ENCODE measurements at places on chromosomes 1 and 21.

DNA sequence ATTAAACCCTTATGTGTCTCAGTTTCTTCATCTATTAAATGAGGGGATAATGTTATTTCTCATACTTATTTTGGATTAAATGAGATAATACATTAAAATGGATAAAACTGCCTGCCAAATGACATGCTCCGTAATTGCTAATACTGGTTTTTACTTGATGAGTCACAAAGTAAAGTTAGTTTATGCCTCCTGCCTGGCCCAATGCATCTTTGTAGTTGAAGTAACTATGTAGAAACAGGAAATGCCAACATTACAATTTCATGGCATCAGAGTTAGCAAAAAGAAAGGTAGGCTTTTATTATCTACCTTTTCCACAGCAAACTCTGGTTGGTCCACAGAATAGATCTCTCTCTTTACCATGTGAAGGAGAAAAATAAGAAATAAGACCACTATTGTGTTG, 214.5 kb downstream of the TBX15 start:
- no peak for DNase-seq

GRCh38 chr1:79150576-79150975, 144.0 kb upstream of the ADGRL4 start:
- no peak for DNase-seq

DNA sequence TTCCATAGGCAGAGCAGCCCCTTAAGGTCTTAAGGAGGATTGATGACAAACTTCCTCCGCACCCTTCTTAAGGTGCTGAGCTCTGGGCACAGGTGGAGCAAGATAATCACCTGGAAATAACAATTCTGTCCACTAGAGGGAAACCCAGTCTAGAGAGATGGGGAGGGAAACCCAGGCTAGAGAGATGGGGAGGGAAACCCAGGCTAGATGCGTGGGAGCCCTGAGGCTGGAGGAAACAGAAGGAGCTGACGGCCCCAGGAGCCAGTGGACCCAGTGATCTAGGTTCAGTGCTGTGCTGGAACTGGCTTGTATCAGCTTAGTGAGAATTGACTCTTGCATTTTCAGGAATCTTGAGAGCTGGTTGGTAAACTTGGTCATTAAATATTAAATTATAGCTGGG, 17.8 kb upstream of the MYCL start:
- DNase-seq = peak; percentile 41

- no peak for DNase-seq
These were observed 79.1 kb upstream of the IVNS1ABP start for GRCh38 chr1:185396126-185396525.

DNA sequence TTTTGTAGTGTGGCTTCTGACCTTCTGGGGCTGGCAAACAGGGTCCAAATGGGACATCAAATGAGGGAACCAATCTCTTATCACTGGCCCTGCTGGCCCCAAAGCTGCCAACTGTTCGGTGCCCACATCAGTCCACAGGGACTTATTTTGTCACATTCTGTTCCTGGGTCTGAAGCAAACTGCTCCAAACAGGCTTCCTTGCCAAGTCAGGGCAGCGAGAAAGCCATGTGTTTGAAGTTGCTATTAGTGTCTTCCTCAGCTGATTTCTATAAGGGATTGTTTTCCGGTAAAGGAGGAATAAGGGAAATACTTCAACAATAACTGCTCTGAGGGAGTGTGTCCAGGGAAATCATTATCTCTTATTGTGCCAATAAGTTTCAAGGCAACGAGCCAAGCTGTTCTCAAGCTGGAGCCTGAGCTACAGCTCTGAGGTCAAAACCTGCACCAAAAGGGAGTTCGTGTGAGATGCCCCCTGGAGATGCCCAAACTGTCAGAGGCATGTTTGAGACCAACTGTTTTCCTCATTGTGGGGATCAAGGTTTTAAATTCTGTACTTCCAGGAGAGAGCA, 381.4 kb upstream of the PROX1 start:
- no peak for DNase-seq

DNA sequence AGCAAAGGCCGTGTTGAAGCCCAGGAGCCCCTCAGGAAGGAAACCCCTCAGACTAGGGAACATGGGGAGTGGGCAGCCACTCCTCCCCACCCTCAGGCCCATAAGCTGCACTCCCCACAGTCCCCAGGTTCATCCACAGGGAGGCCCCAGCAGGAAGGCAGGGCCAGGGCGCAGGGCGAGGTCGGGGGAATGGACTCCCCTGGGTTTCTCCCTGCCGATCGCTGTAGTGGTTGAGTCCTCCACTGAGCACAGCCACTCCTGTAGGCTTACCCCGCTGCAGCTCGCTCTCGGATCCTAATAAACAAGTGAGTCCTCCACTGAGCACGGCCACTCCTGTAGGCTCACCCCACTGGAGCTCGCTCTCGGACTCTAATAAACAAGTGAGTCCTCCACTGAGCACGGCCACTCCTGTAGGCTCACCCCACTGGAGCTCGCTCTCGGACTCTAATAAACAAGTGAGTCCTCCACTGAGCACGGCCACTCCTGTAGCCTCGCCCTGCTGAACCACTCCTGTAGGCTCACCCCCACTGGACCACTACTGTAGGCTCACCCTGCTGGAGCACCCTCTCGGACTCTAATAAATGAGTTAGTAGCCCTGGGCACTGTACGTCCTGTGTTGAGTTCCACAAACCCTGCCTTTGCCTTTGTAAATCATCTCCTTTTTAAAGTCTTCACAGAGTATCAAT, 16.2 kb upstream of the COL18A1 start:
- DNase-seq = no peak

DNA sequence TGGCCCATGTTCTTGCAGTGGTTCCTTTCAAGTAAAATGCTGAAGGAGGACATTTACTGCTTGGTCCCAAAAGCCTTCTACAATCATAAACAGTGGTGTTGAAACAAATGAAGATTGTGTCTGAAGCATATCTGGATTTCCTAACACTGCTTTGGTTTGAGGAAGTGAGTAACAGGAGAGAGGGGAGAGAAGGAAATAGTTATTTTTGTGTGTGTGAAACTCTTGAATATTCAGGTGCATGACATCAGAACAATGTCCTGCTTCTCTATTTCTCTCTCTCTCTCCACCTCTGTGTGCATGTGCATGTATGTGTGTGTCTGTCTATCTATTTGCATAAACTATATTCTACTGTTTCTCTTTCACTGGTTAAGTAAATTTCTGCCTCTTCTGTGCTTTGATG, 61.4 kb upstream of the TNFSF18 start:
- no peak for DNase-seq

DNA sequence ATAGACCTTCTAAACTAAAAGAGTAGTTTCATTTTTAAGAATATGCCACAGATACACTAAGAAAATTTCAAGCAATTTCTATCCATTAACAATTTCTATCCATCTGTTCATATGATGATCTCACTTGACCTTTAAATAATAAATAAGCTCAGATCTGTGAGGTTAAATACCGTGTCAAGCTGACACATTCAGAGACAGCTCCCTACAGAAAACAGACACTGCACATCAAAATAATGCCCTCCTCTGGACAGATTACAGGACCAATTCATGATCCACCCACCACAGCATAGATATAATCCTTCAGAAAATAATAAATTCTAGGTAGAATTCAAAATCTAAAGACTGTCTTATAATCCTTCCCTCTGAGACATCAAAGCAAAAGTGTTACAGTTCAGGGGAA, 49.4 kb upstream of the SEC16B start:
- DNase-seq = no peak

GRCh38 chr1:19376428-19377372, 64.6 kb downstream of the SLC66A1 start:
- DNase-seq = no peak

DNA sequence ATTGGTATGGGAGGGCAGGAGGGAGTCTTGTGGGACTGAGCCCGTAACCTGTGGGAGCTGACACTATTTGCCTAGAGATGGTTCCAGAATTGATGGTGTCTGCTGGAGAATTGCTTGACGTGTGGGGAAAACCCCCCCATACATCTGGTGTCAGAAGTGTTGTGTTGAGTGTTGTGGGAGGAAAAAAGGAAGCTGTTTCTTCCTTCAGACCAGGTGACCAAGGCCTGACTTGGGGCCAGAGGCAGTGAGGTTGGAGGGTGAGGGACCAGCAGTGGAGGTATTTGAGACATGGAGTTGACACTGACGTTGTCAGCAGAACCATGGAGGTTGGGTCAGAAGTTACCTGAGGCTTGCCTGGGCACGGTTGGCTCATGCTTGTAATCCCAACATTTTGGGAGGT, 8.3 kb downstream of the SHISAL2A start:
- DNase-seq = no peak

DNA sequence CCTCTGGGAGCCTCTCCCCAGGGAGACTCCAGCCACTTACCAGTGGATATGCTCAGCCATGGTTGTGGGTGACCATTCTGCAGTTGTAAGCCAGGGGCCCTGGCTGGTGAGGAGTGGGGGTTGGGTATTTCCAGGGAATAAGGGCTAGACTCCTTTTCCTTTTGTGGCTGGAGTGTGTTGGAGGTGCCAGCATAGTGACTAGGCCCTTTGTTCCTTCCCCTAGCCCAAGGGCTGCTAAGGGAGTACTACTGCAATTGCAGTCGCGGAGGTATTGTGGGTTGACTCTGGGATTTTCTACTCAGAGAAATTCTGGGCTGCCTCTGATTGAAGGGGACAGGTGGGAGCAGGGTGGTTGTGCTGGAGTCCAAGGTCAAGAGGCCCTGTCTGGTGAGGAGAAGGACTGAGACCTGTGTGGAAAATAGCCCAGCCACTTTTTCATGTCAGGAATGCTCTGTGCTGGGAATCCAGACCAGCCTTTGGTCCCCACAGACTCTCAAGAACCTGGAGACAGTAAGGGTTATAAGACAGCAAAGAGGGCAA, 43.1 kb downstream of the MROH9 start:
- no peak for DNase-seq

DNA sequence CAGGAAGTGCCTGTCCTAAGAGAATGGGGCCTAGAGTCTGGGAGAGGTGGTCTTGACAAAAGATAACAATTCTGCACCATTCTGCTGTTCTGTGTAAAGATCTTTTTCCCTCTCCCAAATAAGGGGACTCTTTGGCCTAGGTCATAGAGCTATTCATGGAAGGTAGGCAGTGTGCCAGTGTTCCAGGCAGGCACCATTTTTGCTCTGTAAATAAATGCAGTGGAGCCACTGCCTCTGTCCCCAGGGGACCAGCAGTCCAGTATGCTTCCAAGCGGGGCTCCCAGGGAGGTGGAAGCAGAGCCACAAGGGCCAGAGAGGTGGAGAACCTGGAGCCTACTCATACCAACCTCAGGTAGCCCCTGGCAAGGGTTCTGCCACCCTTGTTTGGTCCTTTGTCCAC, 25.9 kb downstream of the KCNA2 start:
- DNase-seq = no peak

- DNase-seq = no peak
These were observed 31.8 kb downstream of the ADGRL2 start for GRCh38 chr1:81832573-81832972.

DNA sequence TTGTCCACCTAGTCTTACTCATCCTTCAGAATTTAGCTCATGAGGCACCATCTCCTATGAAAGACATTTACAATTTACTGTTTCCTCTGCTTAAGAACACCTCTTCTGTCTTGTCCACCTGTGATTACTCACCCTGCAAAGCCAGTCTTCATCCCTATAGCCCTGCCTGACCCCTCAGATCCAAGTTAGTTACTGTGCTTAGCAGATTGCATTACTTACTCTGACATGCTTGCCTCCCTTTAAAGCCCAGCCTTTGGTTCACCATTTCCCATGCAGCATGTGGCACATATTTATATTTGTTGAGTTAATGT, 60.9 kb upstream of the VCAM1 start:
- no peak for DNase-seq

GRCh38 chr1:241639623-241640148, 483 bp downstream of the CHML start:
- no peak for DNase-seq

DNA sequence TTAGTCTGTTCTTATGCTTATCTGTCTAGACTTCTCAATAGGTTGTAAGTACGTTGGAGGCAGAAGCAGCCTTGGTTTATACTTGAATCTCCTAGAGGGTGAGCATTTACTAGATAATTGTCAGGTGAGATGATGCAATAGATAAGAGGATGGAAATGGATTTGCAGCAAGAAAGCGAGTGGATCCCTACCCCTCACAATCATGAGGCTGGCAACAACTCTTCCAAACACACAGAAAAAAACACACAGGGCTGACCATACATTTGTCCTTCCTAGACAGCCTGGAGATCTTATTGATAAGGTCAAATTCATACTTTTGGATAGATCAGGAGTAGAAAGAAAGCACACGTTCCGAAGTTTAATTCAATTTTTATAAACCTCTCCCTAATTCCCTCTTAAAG, 481.4 kb upstream of the CAMK1G start:
- no peak for DNase-seq

GRCh38 chr1:242147096-242147976, 148.4 kb upstream of the MAP1LC3C start:
- DNase-seq = no peak

- DNase-seq = no peak
These were observed 878.5 kb downstream of the USP25 start for GRCh38 chr21:16608209-16608830.

DNA sequence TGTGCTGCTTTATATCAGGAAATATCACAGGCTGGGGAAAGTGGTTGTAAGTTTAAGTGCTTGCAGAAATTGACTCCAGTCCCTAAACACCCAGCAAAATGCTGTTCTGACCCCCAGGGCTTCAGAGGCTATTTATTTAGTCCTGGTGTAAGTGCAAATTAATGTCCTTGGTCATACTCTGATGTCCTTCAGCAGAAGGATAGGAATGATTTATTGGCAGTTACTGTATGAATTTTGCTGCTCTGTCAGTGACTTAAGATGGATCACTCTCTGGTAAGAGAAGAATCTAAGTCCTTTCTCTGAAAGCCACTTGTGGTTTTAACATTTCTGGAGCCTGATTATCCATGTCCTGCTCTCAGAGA, 21.9 kb downstream of the FAM20B start:
- DNase-seq = peak; percentile 5

DNA sequence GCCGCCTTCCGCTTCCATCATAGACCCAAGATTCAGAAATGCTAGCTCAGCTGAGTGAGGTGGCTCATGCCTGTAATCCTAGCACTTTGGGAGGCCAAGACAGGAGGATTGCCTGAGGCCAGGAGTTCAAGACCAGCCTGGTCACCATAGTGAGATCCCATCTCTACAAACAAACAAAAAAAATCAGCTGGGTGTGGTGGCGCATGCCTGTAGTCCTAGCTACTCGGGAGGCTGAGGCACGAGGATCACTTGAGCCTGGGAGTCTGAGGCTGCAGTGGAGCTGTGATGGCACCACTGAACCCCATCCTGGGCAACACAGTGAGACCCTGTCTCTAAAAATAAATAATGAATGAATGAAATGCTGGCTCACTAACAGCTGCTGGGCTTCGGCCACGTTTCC, 39.7 kb downstream of the TOMM20 start:
- DNase-seq = no peak

- DNase-seq = no peak
These were observed 913 bp upstream of the S1PR1 start for GRCh38 chr1:101235696-101236515.

GRCh38 chr21:27244776-27245175, 277.9 kb upstream of the ADAMTS5 start:
- DNase-seq = no peak

- no peak for DNase-seq
These were observed 42.9 kb downstream of the NFIA start for GRCh38 chr1:61125263-61125662.

Measured in NCI-H1417 treated with DMSO at 0.1 percent for 48 hours (cell line).